Stimulated activated CD4-positive, alpha-beta T cell treated with anti-CD3 and anti-CD28 coated beads, Interleukin-15, amount 100 ng/mL, for 48 hours (primary cell): ENCODE measurements at places on chromosomes 3 and 15.

- no peak for DNase-seq
These were observed 928 bp downstream of the RAD18 start for GRCh38 chr3:8962226-8962861.

GRCh38 chr3:18246336-18247060 lies 178.6 kb downstream of the SATB1 start:
- no peak for DNase-seq

DNA sequence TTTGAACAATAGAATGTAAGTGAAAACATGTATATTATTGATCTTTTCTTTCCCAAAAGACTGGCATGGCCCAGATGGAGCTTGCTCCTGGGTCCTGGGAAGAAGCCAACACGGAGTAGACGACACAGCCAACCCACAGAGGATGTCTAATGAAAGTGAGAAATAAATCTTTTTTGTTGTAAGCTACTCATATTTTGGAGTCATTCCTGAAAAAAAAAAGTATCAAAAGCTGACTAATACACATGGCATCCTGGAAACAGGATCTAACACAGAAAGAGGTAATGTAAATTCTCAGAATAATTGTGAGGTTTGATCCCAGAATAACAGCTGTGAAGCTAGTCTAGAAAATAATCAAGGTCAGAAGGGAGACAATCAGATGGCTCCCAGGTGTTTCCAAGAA lies 12.6 kb upstream of the FRMD5 start:
- DNase-seq: no peak

DNA sequence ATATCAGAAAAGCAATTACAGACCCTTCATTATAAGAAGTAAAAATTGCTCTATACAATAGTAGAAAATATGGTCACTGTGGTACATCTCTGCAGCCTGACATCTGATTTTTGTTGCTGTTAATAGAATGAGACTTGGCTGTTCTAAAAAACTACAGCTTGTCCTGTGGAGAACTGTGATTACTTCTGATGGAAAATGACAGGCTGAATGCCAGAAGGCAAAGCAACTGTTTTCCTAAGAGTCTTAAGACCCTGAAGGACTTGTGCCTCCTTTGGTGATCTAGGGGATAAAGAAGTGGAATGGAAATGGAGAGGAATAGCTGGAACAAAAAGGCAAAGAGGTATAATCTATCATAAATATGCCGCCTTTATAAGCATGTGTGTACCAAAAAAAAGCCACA lies 314.8 kb downstream of the BCHE start:
- DNase-seq: no peak

DNA sequence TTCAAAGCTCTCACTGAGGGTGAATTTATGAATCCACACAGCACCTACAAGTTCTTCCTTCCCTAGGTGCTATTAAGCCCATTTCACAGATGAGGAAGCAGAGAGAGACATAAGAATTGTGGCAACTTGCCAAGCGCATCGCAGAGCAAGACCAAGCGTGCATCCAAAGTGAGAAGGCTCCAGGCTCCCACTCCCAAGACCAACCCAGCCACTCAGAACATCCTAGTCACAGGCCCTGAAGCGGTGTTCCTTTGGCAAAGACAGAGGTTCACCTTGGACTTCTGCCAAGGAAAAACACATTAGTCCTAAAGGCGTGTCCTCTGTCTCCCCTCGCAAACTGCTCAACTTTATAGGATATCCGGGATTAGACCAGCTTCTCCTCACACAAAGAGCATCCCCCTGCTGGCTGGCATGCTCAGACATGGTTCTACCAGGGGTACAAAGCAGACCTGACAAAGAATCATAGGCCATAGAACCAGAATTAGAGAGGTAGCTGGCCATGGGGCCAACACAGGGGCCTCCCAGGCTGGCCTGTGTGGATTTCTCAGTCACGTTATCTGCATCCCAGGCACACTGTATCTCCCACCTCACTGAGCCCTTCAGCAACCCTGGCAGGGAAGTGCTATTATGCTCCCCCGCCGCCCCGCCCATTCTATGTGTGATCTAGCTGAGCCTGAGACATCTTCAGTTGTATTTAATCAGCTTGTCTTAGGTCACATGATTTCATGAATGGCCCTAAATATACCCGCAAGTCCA lies 160.2 kb downstream of the FOXP1 start:
- DNase-seq: no peak

GRCh38 chr3:187944390-187945179 lies 199.3 kb upstream of the BCL6 start:
- no peak for DNase-seq

DNA sequence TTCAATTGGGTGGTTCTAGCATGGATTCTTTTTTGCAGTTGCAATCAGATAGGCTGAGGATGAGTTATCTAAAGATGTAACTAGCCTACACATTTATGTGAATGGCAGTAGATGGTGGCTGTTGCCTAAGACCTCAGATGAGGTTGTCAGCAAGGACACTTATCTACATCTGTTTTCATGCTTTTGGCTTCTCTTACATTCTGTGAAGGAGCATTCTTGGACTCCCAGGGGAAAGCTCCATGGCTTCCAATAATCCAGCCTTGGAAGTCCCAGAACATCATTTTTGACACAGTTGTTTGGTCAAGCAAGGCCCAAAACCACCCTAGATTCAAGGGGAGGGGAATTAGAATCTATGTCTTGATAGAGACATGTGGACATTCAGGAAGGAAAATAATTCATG lies 332.2 kb upstream of the RBMS3 start:
- no peak for DNase-seq

- no peak for DNase-seq
These were observed 732.8 kb upstream of the GOLIM4 start for GRCh38 chr3:168828536-168828935.

DNA sequence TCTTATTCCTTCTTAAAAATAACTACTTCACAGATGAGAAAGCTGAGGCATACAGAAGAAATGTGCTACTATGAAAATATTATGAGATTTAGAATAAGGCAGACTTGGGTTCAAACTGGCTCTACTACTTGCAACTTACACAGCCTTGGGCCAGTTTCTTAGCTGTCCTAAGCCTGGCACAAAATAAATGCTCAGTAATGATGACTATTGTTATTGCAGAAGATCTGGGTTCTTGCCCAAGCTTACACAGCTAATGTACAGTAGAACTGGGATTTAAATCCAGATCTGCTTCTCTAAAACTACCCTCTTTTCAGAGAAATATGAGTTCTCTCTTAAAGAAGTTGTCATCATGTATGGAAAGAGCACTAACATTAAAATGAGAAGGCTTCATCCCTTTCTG lies 228.2 kb upstream of the TPRG1 start:
- DNase-seq: no peak

GRCh38 chr3:15199493-15200105 lies 6.4 kb upstream of the CAPN7 start:
- no peak for DNase-seq

- DNase-seq: no peak
These were observed 78.1 kb downstream of the PDE8A start for GRCh38 chr15:85059734-85060133.

- no peak for DNase-seq
These were observed 15.7 kb downstream of the PTH1R start for GRCh38 chr3:46893146-46893748.

- DNase-seq: no peak
These were observed 32.9 kb downstream of the TBC1D2B start for GRCh38 chr15:78044407-78045155.

- peak; percentile 60 for DNase-seq
These were observed 26.9 kb downstream of the STOML1 start for GRCh38 chr15:73965094-73965757.

DNA sequence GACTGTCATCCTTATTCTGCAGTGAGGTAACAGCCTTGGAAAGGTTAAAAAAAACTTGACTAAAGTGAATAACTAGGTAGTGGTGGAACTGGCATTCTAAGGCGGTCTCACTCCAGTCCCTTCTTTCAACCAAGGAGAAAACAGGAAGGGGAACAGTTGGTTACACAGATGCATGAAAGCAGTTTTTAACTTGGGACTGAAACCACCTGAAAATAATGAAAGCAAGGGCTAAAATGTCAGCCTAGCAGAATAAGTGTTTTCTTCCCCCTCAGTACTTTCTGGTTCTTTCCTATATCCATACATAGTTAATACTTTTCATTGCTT lies 748 bp upstream of the AVEN start:
- no peak for DNase-seq

DNA sequence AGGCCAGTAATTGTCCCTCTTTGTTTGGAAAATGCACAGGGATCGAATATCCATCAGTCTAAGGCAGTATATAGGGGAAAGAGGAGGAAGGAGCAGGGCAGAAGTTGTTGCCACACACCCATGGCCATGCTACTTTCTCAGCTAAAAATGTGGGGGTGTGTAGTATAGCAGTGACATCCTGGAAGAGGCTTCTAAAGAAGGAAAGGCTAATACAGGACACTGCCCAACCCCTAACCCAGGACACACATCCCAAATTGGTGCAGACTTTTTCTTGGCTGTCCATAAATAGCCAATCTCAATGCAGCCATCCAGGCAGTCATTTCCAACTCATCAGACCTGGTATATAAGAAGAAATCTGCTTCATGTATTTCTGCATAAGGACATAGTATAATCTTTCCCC lies 33.1 kb upstream of the LRRN1 start:
- no peak for DNase-seq

- no peak for DNase-seq
These were observed 6.4 kb upstream of the TBC1D21 start for GRCh38 chr15:73866881-73867410.

- no peak for DNase-seq
These were observed 155.2 kb upstream of the CGNL1 start for GRCh38 chr15:57221134-57221533.

DNA sequence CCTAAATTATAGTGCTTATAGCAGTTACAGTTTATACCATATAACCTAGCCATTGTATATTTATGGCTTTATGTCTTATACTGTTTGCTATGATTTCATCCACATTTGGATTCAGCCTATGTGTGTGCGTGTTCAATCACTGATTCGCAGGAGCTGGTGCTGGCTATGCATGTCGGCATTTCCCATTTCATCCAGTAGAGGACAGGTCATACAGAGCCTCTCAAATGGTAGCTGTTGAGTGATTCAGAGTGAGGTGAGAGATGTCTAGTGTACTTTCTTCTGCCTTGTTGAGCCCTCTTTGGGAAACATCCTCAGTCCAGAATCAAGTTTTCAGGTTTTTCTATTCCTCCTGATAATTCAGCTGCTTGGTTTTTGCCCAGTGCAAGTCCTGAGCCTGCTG lies 76.1 kb downstream of the FRMD4B start:
- no peak for DNase-seq

DNA sequence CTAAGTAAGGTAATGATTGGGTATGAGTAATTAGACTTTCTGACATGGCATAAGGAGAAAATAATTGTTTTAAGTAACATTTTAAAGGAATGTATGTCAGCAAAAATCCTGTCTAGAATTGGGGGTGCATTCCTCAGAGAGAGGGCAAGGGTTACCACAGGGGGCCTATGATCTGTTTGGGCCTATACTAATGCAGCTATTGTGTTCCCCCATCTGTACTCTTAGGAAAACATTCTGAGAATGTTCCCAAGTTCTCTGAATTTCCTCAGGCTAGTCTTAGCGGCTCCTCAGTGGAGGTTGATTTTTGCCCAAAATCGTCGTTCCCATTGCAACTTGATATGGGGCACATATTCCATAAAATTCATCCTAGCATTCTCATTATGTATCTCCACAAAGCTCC lies 1216.4 kb upstream of the GBE1 start:
- no peak for DNase-seq

- no peak for DNase-seq
These were observed 68.8 kb upstream of the IL12A start for GRCh38 chr3:159919873-159920272.
